NCI-H1048 (cell line): ENCODE measurements at places on chromosomes 6 and 20.

- no peak for DNase-seq
Observed at GRCh38 chr20:34072778-34073177, 39.3 kb downstream of the EIF2S2 start.

DNA sequence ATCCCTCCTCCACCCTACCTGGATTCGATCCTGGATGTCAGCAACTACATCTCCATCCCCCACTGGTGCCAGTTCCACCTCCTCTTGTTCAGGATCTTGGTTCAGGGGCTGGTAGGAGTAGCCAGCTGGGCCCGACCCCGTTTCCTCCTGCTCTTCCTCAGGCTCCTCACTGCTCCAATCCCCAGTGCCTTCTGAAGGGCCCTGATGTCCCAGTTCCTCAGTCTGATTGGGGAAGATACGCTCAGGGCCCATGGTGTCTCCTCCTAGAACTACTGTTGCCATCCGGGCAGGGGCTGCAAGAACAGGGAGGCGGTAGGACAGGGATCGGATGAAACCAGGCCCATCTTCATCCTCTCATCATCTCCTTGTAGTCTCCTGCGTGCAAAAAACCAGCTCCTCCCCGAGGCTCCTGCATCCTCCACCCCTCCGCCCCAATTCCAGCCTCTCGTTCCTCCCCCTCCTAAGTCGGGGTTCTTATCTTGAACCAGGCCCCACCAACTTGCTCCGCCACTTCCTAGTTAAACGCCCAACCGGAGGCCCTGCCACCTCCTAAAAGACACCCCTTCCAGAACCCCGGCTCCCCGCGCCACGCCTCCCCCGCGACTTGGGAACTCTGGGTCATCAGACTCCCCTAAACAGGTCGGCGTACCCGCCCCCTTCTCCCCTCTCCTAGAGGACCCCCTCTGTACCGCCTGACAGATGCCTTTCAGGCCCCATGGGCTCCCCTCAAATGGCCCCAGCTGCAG, 476 bp downstream of the MEA1 start:
- DNase-seq: no peak

GRCh38 chr6:170145272-170145592, 145.6 kb downstream of the DLL1 start:
- no peak for DNase-seq

GRCh38 chr20:6679086-6679485, 88.4 kb upstream of the BMP2 start:
- no peak for DNase-seq

DNA sequence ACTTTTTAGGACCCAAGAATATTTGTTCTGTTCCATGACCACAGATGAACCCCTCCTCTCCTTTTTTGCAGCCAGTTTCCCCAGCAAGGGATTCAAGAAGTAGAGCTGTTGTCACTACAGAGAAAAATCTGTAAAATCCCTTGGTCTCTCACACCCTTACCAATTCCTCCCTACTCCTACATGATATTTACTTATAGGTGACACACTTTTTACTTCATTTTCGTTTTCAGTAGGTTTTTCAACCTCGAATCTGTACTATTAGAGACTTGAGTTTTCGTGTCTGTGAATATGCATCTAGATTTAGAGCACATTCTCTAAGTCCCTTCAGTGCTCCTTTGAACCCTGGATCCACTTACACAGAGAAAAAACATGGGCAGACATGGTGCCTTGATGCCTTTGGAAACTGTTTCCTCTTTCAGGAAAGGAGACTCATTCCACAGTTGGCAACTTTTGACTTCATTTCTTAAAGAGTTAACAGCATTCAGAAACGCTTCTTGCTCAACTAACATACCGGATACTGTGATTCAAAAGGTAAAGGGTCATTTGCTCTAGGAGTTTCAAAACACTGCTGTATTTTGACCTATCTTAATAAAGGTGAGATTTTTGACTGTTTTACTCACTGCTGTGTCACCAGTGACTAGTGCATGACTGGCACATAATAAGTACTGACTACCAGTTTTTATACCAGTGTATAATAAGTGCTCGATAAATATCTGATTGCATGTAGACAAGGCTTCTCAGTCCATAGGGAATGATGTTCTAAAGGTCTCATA, 50.6 kb downstream of the LAMA4 start:
- no peak for DNase-seq

DNA sequence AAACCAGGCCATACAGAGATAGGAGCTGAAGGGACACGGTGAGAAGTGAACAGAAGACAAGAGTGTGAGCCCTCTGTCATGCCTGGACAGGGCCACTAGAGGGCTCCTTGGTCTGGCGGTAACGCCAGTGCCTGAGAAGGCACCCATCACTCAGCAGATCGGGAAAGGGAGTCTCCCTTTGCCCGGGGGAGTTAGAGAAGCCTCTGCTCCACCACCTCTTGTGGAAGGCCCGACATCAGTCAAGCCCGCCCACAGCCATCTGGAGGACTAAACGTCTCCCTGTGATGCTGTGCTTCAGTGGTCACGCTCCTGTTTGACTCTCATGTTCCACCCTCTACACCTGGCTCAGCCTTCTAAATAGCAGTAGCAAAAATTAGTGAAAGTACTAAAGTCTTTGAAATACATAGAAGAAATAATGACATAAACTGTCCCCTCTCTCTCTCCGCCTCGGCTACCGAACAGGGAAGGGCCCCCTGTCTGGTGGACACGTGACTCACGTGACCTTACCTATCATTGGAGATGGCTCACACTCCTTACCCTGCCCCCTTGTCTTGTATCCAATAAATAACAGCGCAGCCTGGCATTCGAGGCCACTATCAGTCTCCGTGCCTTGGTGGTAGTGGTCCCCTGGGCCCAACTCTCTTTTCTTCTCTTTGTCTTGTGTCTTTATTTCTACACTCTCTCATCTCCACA, 66.7 kb downstream of the RPP21 start:
- DNase-seq: no peak

- no peak for DNase-seq
Observed at GRCh38 chr20:4234128-4234527, 218.8 kb upstream of the RNF24 start.

GRCh38 chr6:15349379-15349778, 103.5 kb downstream of the JARID2 start:
- no peak for DNase-seq

DNA sequence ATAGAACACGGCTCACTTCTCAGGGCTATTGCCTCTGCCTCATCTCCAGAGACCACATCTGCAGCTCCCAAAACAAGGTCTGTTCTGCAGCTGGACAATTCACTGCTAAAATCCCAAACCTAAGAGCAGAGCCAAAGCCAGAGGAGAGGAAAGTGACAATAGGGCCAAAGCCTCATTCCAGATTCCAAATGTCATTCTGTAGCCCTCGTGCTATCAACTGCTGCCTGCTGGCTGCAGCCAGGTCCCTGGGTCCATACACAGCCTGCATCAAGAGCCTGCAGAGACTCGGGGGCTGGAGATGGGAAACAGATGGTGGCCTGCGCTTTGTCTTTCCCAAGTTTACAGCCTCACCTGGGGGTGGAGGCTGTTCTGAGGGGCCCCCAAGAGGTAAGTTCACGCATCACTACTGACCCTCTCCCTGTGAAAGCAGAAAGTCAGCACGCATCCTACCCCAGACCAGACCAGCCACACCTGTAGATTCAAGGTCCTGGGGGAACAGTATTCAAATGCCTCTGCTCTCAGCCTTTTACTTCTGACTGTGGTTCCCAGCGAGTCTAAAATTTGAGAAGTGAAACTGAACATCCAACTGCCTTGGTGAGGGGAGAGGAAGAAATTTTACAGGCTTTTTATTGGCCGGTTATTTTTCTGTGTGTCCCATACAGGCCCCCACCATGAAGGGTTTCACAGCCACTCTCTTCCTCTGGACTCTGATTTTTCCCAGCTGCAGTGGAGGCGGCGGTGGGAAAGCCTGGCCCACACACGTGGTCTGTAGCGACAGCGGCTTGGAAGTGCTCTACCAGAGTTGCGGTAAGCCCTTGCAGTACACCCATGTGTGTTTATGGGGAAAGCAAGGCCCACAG, at the start of gene LY86:
TSS of gene LY86 (plus strand) at position 657 of the 860 bp plus-strand sequence. CDS start at position 672, 15 bp downstream.
- no peak for DNase-seq

DNA sequence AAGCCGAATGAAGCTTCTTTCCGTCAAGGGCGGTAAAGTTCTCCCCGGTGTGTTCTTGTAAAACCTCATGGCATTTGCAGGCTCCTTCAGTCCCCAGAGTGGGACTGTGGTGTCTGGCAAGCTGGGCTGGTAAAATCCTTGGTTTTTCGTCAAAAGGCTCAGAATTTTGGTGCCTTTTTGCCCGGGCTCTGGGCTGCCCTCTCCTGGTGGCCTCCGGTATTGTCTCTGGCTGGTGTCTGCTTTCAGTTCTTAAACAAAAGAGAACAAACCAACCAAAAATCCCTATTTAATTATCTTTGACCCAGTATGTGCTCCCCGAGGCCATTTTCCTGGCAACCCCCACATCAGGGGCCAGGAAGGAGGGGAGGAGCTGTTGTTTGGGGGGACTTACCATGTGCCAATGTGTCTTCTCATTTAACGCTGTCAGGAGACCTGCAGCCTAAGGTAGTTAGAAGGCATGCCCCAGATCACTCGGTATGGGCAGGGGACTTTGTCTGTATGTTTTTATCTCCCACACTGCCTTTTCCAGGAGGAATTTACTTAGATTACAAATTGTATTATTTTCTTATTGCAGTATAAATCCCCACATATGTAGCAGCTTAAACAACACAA, 11.1 kb downstream of the CDH4 start:
- DNase-seq: no peak
